ENCODE measurements at places on chromosomes 12 and 14.

DNA sequence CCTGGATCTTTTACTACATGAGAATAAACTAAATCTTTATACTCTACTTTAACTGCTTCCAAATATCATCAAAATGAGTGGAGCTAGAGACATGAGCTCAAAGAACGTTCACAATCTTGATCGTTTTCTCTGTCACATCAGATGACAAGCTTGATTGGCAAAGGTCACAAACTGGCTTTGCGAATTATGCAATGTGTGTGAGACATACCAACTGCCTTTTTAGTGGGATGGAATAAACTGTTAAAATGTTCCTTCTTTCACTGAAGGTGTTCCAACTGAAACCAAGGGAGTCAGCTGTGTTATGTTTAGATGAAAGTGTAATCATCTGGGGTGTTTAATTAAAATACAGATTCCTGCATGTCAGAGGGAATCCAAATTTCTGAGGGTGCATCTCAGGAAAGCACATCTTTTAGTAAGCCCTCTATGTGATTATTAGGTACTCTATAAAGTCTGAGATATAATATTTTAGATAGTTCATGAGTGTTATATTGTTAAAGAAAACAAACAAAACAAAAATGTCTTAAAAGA is 21.9 kb downstream of the KITLG start:
- no peak for DNase-seq

GRCh38 chr12:55829967-55830600 is 697 bp upstream of the DNAJC14 start:
- DNase-seq = no peak

- no peak for DNase-seq
Observed at GRCh38 chr14:100031506-100032281, 33.5 kb upstream of the EVL start.

DNA sequence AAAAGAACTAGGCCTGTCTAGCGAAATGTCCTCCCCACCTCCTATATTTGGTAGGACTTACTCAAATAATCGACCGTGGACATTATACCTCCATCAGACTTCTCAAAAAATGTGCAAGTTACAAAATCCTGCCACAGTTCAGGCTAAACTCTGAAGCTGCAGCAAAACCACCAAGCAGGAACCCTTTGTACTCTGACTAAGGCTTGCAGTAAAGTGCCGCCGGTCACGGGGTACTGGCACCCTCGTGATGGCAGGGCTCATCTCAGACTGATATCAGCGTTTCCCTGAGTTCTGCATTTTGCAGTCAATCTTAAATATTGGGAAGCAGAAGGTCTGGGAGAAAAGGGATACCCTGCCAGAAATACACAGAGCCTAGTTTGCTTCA is 17.1 kb downstream of the SLC11A2 start:
- peak; percentile 19 for DNase-seq

- DNase-seq = no peak
Observed at GRCh38 chr12:132158677-132159554, 14.7 kb downstream of the NOC4L start.

DNA sequence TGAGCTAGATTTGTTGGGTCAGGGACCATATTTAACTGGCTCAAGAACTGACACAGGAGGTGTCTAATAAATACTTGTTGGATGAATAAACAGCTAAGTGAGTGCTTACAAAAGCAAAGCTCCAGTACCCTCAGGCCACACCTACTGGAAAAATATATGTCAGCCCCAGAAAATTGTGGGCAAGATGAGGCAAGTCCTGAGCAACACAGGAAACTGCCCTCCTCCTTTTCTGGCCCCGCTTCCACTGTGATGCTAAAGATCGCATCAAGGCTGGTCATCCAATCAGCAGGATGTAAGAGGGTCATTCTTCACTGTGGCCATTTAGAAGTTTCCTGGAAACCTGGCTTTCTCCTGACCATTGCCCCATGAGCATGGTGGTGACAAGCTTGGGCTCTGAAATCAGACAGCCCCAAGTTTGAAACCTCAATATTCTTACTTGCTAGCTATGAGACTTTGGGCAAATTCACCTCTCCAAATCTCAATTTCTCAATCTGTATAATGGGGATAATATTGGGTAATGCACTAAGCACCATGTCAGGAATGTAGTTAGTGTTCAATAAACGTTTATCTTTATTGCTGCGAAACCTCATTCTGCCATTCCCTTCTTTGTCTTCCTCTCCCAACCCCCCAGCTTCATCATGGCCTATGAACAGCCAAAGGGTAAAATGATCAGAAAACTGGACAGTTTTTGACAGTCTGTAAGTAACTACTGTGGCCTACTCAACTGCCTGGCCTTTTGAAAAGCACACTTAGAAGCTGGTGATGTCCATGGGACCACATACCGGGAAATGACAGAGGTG is 139.3 kb upstream of the PZP start:
- DNase-seq = no peak

DNA sequence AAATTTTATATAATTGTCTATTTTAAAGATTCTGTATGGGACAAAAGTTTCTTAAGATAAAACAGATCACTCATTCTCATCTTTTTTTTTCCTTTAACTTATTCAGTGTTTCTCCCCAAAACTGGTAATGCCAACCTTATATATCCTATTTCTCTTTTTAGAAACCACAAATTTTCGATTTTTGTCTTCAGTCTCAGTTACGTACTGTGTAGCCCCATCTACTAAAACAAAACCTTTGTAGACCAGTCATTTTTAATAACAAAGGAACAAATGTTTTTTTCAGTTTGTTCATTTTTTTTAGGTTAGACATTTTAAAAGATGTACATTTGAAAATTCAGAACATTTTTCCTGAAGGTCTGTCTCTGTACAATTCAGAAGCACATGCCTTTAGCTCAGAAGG is 18.2 kb downstream of the PNMA1 start:
- DNase-seq = no peak

- no peak for DNase-seq
Observed at GRCh38 chr12:9708853-9709252, 24.0 kb downstream of the CLECL1 start.

GRCh38 chr12:54032086-54032619 is 697 bp upstream of the HOXC5 start:
- no peak for DNase-seq

DNA sequence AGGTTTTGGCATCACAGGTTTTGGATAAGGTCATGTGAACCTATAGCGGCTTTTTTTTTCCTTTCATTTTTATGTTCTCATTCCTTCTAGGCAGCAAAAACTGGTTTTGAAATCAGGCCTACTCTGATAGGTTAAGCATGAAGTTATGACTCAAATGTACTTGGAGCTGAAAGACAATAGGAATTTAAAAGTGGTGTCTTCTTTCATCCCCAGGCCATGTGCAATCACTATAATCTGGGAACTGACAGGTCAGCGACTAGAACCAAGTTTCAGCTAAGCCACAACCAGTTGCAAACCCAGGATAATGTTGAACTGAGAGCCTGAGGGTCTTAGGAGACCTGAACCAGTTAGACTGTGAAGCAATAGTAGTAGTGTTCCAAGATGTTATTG is 74.3 kb downstream of the ANO6 start:
- no peak for DNase-seq

DNA sequence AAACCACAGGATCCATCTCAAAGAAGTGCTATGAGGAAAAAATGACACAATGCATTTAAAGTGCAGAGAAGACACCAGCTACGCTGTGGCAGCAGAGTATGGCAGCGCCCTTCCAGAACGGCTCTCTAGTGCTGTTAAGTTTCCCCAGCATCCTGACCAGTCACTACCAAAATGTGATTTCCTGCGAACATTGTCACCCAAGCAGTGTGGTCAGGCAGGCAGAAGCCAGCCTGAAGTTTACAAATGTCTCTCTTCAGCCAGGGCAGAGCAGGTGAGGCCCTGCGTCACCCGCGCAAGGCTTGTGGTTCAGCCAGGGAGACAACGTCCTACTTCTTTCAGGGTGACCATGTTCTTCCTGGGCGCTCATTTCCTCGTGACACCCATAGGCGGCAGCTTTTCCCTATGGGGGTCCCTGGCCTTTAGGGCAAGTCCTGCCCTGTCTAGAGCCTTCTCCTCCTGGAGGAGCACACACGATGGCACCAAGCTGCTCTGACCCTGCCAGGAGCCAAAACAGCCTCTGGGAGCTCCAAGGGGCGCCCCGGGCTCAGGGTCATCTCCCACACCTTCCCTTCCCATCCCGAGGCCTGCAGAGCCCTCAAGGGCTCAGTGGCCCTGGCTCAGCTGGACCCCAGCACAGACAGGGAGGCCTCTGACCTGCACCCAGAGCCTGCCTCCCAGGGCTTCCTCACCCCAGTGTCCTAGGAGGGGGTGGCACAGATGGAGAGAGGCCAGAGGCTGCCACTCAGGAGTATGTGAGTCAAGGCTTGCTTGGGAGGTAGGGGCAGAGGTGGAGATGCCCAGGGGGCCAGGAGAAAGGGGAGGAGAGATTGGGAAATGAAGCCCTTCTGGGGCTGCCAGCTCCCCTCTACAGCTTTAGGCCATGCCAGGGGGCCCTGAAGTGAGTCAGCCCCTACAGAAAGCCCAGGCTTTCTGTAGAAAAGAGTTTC is 41.9 kb downstream of the PSMA6 start:
- DNase-seq = no peak

- DNase-seq = no peak
Observed at GRCh38 chr14:69615121-69615495, 3.7 kb downstream of the SUSD6 start.

- no peak for DNase-seq
Observed at GRCh38 chr14:21268617-21269251, 508 bp downstream of the HNRNPC start.

- no peak for DNase-seq
Observed at GRCh38 chr12:99334285-99335056, 313.1 kb upstream of the GARIN6 start.

- no peak for DNase-seq
Observed at GRCh38 chr12:119615518-119616475, 22.2 kb downstream of the TMEM233 start.

GRCh38 chr14:78848234-78848820 is 678.2 kb downstream of the NRXN3 start:
- no peak for DNase-seq

GRCh38 chr14:89399157-89399556 is 17.9 kb downstream of the FOXN3 start:
- DNase-seq = no peak

- no peak for DNase-seq
Observed at GRCh38 chr12:563787-564298, 99.4 kb downstream of the NINJ2 start.

- DNase-seq = no peak
Observed at GRCh38 chr12:23906329-23906728, 43.1 kb downstream of the SOX5 start.

All from stimulated activated CD8-positive, alpha-beta memory T cell treated with anti-CD3 and anti-CD28 coated beads, Interleukin-2, amount 100 ng/mL, for 1 hour (primary cell).